SJSA1 (cell line): ENCODE measurements at places on chromosomes 1 and 21.

- DNase-seq: peak; percentile 26
Measured at GRCh38 chr21:46048926-46049889, 48.7 kb upstream of the COL6A2 start.

GRCh38 chr1:172268237-172268636 is 152.2 kb upstream of the C1orf105 start:
- DNase-seq: no peak

DNA sequence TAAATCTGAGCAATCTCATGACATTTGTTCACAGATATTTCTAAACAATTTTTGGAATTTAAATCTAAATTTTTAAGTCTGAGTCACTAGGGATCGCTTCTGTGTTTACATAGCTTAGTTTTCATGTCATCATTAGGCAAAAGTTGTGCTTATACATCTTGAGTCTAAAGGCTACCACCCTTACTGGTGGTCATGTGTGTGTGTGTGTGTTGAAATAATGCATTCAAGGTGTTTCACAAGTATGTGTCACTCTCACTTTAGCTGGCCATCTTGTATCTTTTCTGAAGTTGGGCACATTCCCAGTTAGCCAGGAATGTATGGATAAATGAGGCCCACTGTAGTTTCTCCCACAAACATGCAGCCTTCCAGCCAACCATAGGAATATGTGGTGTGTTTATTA is 1162.5 kb upstream of the PRMT6 start:
- no peak for DNase-seq

DNA sequence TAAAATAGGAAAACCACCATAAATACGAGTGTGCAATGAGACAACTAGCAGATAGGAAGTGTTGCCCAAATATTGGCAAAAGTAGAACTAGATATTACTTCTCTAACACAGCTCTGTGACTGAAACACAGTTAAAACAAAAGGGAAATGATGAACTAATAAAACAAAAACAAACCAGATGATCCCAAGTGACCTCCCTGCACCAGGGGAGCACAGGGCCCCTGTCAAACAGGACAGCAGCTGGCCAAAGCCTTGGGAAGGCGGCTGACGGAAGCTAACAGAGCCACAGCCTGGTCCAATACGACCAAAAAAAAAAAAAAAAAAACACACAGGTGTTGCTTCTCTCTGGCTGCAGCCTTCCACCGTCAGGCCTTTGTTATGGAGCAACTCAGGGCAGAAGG is 17.8 kb downstream of the ZBTB17 start:
- DNase-seq: no peak

DNA sequence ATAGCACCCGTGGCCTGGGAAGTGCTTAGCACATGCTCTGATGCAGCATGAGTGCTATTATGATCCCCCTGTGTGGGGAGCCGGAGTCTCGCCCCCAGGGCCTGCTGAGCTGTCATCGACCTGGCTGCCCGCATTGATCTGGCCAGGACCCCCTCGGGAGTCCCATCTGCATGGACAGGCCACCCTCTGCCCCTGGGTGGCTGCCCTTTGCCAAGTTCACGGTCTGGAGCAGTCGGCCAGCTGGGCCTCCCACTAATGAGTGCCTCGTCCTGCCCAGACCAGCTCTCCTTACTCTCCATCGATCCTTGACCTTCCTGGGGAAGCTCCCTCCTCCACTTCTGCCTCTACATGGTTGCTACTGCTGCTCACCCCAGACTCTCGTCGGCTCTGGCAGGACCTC is 121.8 kb upstream of the RUNX3 start:
- no peak for DNase-seq

DNA sequence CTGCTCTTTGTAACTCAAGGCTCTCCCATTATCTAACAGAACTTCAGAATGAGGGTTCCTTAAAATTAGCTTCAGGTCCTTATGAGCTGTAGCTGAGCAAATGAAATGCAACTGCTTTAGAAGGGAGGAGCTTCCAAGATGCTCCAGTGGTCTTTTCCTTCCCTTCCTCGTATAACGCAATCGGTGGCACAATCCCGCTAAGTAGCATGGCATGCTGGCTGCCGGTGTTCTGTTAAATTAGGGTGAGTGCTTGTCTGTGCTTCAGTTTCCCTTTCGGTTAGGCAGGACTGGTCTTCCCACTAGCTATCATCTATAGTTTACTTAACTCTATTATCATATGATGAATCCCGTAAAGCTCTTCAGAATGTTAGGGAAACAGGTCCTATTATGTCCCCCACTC is 917 bp downstream of the KIAA0040 start:
- no peak for DNase-seq

DNA sequence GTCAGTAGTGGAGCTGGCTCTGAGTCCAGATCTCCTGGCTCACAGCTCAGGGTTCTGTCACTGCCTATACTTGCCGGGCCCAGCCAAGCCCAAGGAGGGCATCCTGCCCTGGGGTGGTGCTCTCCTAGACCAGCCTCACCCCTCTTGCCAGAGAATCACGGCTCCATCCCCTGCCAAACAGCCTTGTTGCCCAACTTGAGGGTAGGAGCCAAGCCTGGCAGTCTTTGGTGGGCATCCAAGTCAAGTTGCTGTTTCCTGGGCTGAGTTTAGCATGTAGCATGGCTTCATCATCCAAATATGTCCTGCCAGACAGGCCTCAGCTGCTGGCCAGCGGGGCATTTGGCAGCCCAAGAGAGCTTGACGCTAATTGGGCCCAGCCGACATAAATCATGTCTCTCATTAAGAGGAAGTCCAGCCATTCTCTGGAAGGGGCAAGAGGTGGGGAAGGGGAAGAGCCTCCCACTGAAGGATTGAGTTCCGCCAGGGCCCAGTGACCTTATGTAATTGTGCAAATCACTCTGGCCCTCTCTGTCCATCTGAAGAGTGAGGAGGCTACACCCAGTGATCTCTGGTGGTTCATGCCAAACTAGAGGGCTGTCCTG is 22.6 kb upstream of the TRABD2B start:
- no peak for DNase-seq

- DNase-seq: no peak
Measured at GRCh38 chr1:83897516-83897915, 101.4 kb downstream of the TTLL7 start.

- DNase-seq: no peak
Measured at GRCh38 chr1:245972476-245972875, 534.6 kb downstream of the SMYD3 start.

DNA sequence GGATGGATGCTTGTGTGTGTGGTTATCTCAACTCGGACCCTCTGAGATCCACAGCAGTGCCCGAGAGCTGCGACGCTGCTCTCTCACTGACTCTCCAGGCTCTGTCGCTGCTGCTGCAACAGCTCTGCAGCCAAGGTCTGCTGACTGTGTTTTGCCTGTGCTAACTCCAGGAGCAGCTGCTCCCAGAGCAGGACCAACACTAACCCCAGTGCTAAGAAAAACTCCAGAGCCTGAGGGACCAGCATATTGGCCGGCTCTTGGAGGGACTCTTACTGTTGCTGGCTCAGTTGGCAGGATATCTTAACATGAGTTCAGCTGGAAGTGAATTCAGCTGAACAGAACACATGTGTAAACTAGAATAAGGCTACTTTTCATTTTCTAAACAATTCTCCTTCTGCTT is 4.4 kb downstream of the LCE2C start:
- DNase-seq: no peak

- peak; percentile 34 for DNase-seq
Measured at GRCh38 chr1:32984455-32985171, 20.0 kb upstream of the RNF19B start.

GRCh38 chr1:92484472-92485380 is 2.0 kb downstream of the GFI1 start:
- DNase-seq: peak; percentile 19

- DNase-seq: peak; percentile 23
Measured at GRCh38 chr1:21449906-21450305, 10.0 kb downstream of the NBPF3 start.

- no peak for DNase-seq
Measured at GRCh38 chr1:10686404-10687040, 109.9 kb downstream of the CASZ1 start.

- DNase-seq: no peak
Measured at GRCh38 chr1:18079941-18080735, 27.5 kb upstream of the IGSF21 start.

GRCh38 chr21:36005018-36005417 is 55.3 kb downstream of the SETD4 start:
- DNase-seq: no peak

GRCh38 chr1:156004843-156005584 is 15.7 kb downstream of the SSR2 start:
- no peak for DNase-seq

DNA sequence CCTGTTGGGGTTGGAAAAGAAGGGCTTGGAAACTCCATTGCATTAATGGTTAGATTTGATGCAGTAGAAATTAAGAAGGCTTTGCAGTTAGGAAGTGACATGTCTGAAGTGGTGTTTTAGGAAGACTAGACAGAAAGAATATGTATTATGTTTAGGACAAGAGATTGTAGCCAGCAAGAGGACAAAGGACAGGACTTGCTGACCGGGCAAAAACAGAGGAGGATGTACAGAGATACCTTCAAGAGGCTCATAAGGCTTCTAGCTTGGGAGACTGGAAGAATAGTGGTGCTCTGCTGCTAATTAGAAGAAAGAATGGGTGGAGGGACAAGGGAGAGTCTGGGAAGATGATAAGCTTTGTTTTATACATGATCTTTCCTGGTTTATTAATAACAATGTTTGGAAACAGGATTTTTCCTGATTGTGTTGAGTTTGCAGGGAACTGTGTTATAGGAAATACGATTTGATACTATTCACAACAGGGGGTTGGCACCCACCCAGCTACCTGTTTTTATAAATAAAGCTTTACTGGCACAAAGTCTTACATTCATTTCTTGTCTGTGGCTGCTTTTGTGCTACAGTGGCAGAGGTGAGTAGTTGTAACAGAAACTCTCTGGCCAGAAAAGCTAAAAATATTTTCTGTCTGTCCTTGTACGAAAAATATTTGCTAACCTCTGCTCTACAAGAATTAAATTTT is 37.1 kb upstream of the TMCO2 start:
- no peak for DNase-seq

DNA sequence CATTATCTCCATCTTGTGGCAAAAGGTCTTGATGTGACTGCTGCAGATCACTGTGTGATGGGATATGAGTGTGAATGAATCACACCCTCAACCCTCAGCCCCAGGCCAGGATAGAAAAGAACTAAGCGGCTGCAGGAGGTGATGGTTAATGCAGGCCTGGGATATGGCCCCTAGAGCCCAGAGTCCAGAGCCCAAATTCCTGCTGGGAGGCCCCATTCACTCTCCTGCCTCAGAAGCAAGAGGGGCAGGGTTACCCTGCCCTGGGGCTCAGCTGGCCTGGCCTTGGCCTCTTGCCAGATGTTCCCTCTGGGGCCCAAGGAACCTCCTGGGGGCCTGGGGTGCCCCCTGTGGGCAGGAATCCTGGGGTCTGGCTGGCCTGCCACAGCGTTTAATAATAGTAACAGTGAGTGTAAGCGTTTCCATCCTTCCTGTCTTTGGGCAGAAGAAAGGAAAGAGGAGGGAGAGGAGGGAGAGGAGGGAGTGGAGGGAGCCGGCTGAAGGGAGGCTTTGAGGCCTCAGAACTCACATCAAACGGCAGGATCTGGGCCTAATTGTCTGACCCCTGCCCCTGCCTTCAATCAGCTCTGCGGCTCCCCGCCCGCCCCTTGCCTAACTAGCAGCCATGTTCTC is 26.2 kb downstream of the DMAP1 start:
- DNase-seq: no peak

DNA sequence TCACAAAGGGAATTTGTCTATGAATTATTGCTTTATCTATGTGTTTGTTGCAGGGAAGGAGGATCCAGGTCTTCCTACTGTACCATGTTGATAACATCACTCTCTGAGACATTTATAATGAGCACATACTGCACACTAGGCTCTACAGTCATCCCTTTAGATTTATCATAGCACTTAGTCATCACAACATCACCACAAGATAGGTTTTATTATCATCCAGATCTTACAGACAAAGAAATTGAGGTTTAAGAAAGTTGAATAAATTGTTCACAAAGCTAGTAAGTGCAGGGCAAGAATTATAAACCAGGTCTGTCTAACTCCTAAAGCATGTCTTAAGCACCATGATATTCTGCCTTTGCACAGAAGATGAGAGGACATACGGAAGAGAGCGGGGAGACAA is 121.1 kb upstream of the ST6GALNAC5 start:
- DNase-seq: no peak

GRCh38 chr1:148318123-148318903 is 164.8 kb downstream of the PPIAL4G start:
- DNase-seq: no peak

GRCh38 chr1:5571861-5572401 is 420.3 kb downstream of the NPHP4 start:
- no peak for DNase-seq

DNA sequence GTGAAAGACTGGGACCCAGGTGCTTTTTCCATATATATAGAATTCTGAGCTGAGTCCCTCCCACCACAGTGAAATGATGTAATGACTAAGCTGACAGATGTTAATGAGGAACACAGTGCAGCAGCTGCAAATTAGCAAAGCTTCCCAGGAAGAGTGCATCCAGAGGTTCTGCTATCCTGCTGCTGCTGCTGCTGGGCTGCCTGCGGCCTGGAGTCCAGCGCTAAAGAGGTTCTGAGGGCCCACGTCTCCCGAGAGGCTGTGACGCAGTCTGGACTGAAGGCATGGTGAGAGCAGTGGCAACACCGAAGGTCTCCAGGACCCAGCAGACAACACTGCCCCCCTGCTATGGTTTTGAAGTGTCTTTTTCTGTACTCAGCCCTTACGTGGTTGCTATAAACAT is 63.9 kb downstream of the URB2 start:
- no peak for DNase-seq

DNA sequence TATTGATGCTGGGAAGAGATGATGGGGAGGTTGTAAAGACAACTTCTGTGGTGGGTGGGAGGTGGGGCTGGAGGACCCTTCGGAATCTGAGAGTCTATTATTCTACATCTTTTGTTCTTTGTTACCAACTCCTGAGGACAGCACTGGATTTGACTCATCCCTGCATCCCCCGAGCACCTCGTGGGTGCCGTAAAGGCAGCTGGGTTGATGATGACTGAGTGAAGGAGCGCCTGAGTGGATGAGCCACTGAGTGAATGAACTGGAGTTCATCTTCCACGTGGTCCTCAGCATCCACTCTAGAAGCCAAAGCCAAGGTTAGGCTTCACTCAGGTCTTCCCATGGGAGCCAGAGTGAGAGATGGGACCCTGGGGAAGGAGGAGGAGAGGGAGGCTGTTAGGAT is 77.6 kb downstream of the LRRN2 start:
- DNase-seq: no peak

GRCh38 chr1:112904831-112905261 is 51.1 kb downstream of the SLC16A1 start:
- DNase-seq: no peak

GRCh38 chr1:159699653-159700052 is 14.7 kb downstream of the CRP start:
- no peak for DNase-seq

GRCh38 chr1:6475381-6476133 is 9.6 kb upstream of the TNFRSF25 start:
- DNase-seq: peak; percentile 43

DNA sequence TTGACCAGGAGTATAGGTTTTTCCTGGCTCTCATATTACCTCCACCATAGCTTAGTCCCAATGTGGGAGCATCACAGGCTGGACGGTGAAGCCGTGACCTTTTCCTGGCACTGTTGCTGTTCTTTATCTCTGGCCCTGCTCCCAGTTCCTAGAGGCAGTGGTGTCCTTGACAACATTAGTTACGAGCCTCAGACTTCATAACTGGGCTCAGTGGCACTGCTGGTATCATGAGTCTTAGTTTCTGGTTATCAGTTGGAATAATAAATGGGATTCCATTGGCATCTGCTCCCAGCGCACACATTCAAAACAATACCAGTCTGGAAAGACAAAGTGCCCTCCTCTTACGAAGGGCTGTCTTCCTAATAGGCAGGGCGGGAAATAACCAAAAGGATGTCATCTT is 8.0 kb downstream of the RNPEP start:
- DNase-seq: no peak
